ENCODE measurements at places on chromosomes 2 and 18.

DNA sequence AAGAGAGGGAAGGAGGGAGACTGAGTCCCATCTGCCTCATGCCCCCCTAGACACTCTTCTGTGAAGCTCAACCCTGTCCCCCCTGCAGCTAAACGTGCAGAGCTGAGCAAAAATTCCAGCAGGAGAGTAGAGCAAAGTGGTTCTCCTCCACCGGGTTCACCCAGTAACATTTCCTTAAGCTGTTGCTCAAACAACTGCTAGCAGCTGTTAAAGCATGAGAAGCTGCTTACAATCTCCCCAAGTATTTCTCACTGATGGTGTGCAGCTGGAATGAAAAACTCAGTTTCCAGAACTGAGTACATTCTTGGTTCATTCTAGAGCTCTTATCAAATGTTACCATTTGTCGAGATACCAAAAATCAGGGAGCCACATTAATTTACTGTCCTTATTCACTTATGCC, 92.3 kb downstream of the STK39 start:
- DNase-seq = no peak

DNA sequence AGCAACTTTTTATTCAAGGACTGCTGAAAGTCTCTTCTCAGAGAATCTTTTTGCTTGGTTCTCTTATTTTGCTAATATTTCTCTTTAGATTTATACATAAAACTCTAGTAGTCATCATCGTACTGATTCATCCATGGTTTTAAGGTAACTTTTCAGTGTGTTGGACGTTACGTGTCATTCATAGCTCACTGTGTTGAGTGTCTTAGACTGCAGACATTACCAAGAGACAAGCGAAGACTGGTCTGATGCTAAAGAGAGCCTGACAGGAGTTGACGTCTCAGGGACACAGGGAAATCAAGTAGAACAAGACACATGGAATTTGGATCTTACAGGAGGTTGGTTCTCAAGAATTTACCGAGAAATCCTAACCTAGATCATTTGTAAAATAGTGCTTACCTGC, 25.5 kb downstream of the RBM44 start:
- no peak for DNase-seq

- no peak for DNase-seq
Measured at GRCh38 chr2:242098445-242099128, 229.1 kb downstream of the RTP5 start.

DNA sequence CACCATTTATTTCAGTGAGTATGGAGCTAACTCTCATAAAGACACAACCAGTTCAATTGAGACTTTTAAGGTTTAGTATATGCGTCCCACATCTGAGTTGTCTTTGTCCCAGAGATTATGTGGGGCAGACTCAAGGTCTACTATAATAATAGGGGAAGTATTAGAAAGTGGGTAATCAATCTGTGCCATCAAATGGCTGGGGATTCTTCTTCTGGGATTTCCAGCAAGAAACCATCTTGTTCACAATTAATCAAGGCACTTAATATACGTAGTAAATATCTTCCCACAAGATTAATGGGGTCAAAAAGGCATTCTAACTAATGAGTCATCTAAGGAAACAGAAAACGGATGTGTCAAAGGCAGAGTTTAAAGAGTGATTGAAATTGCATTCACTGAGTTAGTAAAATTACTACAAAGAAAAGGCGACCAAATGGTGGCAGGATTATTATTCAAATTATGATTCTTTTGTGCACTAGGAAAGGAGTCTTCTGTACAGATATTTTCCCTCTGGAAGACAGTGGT, 179.8 kb upstream of the REG3G start:
- no peak for DNase-seq

DNA sequence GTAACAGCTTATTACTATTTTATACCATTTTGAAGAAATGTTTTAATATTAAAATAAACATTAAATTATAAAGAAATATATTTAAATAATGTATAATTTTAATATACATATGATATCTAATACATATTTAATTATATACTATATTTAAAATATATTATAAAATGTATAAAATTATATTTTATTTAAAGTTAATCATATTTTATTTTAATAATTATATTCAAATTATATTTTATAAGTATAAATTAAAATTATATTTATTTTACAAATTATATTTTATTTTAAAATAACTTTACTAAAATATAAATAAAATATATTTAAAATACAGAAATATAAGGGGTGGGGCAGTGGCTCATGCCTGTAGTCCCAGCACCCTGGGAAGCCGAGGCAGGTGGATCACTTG, 2.1 kb downstream of the CRYGD start:
- no peak for DNase-seq

GRCh38 chr2:8882094-8882493, 44.7 kb upstream of the KIDINS220 start:
- DNase-seq = no peak

DNA sequence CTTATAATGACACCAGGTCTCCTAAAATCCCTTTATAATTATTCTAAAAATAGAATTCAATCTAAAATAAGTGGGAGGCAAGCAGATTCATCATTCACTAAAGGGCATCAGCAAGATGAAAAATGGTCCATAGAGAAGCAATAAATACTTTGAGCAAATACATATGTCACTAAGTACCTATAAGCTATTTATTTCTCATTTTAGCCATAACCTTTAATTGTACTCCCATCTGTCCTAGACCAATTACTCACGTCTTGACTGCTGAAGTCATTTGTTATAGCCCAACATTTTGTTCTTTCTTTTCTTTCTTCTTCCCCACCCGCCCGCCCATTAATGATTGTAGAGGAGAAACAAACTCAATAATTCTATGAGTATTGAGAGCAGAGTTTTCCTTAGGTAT, 105.7 kb downstream of the MAP2 start:
- DNase-seq = no peak

- no peak for DNase-seq
Measured at GRCh38 chr2:176488431-176488830, 219.2 kb downstream of the MTX2 start.

GRCh38 chr18:24128700-24129099, 10.2 kb upstream of the CABYR start:
- DNase-seq = no peak

DNA sequence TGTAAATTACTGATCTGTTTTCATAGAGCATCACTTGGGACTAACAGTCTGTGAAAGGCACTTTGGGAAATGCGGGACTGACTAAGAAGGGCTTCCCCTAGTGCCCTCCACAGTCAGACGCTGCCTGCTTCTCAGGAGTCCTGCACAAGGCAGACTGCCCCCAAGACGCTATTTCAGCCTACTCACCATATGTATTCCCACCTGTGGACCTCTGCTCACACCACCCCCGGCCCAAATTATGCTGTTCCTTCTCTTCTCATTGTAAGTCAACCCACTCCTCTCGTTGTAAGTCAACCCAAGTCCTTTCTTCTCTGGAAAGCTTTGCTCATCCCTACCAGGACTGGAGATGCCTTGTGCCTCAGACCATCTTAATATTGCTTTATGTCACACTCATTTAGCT, 175.3 kb downstream of the GFPT1 start:
- DNase-seq = no peak

- no peak for DNase-seq
Measured at GRCh38 chr2:152056418-152056817, 42.4 kb downstream of the CACNB4 start.

DNA sequence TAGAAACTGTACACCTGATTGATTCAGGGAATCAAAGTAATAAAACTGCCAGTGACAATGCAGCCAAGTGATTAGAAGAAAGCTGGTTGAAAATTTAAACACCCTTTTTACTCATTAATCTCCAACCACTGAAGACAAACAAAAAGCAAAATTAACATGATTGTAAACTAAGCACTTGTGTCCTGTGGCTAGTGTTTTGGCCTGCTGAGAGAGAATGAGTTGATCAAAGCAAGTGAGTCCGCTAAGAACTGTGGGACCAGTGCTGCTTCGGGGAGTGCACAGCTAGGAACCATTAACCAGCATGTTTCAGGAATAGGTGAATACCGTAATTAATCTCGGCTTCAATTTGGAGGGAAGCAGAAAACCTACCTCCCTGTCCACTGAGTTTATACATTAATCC, 13.6 kb upstream of the PAPOLG start:
- no peak for DNase-seq

- no peak for DNase-seq
Measured at GRCh38 chr2:128818704-128819491, 500.2 kb upstream of the HS6ST1 start.

- no peak for DNase-seq
Measured at GRCh38 chr18:37661478-37661877, 95.9 kb upstream of the CELF4 start.

DNA sequence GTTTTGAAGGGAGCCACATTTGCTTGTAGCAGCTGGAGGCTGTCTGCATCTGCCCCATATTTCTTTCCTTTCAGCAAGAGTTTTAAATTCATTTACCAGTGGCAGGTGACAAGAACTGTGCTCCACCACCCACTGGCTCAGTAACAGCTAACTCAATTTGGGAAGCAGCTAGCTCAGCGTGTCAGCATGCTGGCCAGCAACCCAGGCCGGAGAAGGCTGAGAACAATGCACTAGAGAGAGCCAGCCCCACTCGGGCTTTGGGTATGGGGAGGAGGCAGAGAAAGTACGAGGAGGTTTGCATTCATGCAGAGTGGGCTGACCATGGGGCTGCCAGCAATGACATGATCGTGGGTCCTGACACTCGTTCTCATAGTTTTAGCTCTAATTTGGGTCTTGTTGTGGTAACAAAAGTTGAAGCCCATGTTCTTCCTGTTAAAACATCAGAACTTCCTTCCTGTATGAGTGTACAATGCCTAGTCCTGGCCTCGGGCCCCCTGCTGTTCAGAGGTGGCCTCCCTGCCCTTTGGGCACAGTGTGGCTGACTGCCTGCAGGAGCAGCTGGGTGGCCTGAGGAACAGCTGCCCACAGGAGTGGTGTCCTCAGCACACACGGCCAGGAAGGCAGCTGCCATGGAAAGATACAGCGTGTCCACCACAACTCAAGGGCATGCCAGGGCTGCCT, 23.0 kb downstream of the CDC42EP3 start:
- DNase-seq = peak; percentile 21

- DNase-seq = no peak
Measured at GRCh38 chr2:236555481-236555880, 14.1 kb upstream of the ACKR3 start.

DNA sequence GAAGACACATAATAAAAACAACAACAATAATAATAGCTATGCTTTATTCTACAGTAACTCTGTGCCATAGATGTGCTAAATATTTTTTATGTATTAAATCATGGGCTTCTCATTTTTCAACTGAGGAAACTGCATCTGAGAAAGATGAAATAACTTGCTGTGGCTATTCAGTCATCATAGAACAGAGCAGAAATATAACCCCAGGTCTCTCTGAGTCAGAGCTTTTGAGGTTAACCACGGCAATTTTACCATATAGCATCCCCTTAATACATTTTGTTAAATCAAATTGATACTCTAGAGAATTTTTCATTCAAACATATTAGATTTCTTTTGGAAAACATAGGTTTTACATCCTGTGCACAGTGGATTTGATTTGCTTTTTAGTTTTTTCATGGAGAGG, 586.6 kb upstream of the KLHL29 start:
- DNase-seq = no peak

Data from stimulated activated CD8-positive, alpha-beta memory T cell treated with anti-CD3 and anti-CD28 coated beads, Interleukin-7, amount 100 ng/mL, for 1 hour (primary cell).